ENCODE measurements at places on chromosomes 2 and 18. TPM values are rescaled to one million over a fixed set of nuclear protein-coding genes. Genes with fewer than 3 reads are reported as not detected.

DNA sequence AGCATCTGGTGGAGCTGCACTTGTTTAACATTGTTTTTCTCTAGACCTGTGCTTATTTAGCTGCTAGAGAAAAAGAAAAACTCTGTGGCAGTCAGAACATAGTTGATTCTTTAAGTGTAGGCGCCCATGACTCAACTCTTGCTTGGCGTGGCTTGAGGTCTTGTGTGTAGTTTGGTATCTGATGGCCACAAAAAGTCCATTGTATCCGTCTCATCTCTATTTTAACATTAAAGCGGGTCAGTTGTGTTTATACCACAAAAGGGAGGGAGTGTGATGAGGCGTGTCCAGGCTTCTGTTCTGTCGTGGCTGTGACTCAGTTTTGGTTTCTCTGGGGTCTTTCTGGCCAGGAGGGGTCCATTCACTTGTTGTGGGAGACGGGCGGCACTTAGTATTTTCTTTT lies 24.2 kb upstream of the UGT1A8 start:
- DNase-seq = no peak
- H3K4me1 ChIP-seq = no peaks in the 10 kb centered on the region
- peaks cover 6% of the 10 kb centered on the region for H3K27me3 ChIP-seq
- H3K27ac ChIP-seq = no peak overlapping the region

DNA sequence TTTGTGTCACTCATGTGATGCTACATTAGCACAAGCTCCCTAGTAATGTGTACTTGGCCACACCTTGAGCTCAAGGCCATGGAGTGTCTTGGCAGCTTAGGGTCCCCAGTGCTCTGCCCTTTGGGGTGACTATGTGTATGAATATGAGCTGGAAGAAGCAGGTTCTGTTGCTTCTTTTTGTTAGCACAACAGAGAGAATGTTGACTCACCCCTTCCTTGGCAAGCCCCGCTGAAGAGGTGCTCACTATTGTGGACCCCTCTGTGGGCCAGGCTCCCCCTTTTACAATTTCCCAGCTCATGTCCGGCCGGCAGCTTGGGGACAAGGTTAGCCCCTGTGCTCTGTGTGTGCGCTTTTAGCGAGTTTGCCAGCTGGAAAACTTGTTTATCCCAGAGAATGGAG lies 48.1 kb downstream of the DGKD start:
- no peaks in the 10 kb centered on the region for H3K4me1 ChIP-seq
- H3K27ac ChIP-seq = no peak overlapping the region
- H3K27me3 ChIP-seq = no peaks in the 10 kb centered on the region
- peaks cover 9% of the 10 kb centered on the region for H3K36me3 ChIP-seq
- H3K4me3 ChIP-seq = no peak overlapping the region

DNA sequence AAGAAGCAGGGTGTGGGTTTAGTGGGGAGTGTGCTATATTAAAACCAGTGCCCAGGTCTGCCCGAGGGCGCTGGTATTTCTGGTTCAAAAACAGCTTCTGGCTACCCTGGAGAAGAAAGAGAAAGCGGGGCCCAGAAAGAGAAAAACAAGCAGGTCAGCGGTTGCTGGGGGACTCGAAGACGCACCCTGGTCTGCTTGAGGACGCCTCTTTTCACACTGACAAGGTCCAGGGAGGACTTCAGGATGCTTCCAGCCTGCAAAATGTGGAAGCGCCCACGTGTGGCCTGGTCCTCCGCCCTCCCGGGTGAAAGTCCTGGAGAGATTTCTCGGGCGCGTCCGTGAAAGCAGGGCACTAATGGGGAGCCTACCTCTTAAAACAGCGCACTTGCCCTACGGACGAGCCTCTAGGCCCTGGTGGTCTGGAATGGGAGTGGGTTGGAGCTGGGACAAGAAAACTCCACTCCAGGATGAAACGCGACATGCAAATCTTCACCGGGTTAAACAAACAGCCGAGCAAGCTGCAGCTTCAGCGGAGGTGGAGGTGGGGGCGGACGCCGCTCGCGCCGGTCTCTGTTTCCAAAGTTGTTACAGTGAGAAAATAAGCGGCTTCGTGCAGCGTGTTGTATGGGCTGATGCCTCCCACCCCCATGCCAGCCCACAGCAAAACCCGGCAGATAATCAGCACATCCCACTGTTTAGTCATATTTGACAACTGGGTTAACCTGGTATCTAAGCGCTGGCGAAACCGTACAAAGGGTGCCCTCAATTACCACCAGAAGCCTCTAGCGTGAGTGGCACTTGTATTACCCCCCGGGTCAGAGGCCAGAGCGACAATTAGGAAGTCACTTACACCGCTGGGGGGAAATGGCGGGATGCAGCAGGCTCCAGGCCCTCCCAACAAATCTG lies 1.1 kb upstream of the SP9 start:
- peaks cover 4% of the 10 kb centered on the region for H3K36me3 ChIP-seq
- H3K27me3 ChIP-seq = peaks cover 74% of the 10 kb centered on the region
- H3K4me3 ChIP-seq = no peak overlapping the region
- H3K4me1 ChIP-seq = peaks cover 15% of the 10 kb centered on the region
- no peak for DNase-seq

CERS6 gene
- 9.9 TPM for total RNA-seq

DNA sequence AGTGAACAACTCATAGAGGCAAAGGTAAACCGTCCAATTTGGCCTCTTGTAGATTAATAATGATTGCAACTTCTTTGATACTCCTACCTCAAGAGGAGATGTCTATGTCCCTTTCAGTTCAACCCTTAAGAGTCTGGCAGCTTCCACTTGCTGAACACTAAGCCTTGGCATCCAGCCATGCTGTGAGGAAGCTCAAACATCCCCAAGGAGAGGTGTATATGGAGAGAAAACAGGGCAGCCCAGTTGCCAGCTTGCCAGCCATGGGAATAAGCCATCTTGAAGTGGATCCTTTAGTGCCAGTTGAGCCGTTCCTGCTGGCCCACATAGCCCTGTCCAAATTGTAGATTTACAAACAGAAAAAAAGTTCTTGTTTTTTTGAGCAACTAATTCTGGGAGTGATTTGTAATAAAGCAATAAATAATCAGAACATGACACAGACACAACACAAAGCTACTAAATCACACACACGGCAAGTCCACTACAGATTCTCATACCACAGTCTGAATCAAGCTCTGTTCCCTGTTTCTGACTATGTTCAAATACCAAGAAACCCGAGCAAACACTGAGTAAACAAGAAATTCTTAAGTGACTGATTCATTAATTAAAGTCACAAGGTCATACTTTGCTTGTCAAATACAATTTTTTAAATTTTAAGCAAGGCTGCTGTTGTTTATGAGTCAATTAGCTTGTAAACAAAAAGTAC lies 96.1 kb downstream of the PID1 start:
- H3K4me3 ChIP-seq = peak overlapping the region; percentile 62
- H3K27me3 ChIP-seq = peaks cover 1% of the 10 kb centered on the region
- H3K36me3 ChIP-seq = peaks cover 9% of the 10 kb centered on the region
- peak; percentile 75 for DNase-seq

GRCh38 chr2:129887688-129888266 lies 91.7 kb upstream of the RAB6C start:
- no peak overlapping the region for H3K27ac ChIP-seq
- H3K36me3 ChIP-seq = no peaks in the 10 kb centered on the region
- DNase-seq = no peak
- H3K4me3 ChIP-seq = no peak overlapping the region
- peaks cover 7% of the 10 kb centered on the region for H3K4me1 ChIP-seq

DNA sequence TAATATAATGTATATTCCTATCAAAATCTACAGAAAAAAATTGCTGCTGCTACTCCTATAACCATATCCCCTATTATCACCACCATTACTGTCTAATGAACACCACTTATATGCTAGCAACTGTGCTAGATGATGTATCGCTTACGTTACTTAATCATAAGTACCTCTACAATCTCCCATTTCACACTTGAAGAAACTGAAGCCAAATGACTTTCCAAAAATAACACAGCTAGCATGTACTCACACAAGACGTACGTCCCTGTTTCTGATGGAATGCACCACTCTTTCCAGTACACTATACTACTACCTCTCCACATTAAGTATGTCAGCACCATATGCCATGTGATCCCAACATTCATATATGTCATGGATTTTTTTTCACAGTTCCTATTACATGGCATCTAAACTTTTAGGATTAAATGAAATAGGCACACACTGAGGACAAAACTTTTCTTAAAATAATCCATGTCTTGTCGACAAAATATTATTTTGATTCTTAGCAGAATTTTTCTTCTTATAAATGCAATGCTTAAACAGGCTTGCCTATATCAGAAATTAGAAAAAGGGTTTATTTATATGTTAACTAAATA lies 112.8 kb downstream of the NBAS start:
- H3K4me1 ChIP-seq = no peaks in the 10 kb centered on the region
- no peak overlapping the region for H3K4me3 ChIP-seq
- no peak for DNase-seq
- no peak overlapping the region for H3K27ac ChIP-seq

Data from HFFc6 (cell line).